ENCODE measurements at places on chromosomes 12 and 14.

DNA sequence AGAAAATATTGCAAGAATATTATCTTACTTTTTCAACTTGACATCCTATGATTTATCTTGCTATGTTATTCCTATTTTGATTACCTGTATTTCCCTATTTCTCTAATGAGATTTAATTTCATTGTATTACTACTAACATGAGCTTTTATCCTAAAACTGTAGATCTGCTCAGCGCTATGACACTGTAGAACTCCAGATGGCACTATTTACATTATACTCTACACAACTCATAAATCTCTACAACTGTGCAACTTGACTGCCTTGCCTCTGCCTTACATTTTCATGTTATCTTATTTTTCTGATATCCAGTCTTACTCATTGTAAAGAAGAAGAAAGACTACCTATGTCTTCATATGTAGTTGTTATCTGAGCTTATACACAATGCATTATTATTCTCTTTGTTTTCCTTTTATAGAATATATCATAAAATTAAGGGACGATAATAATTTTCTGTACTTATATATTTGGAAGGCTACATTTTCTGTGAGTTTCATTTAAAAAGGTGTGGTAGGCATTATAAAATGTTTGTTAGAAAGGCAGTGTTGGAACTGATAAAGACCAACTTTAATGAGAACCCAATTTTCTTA, 24.1 kb downstream of the NUP37 start:
- DNase-seq, result no peak

DNA sequence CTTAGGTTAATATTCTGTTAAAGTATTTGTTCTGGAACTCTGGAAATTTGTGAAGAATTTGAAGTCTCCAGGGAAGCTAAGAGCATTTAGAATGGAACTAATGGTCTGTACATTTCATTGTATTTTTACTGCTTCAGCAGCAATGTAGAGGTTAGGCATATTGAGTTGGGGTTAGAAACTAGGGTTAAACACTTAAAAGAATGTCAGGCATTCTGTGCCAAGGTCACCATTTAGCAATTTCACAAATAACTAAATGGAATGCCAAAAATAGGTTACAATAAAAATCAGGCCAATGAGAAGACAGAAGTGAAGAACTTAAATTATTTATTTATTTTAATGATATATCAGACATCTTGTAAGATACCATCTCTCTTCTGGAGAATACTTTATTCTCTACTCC, 210.8 kb downstream of the C12orf50 start:
- no peak for DNase-seq

GRCh38 chr12:15602051-15602672, 187.0 kb downstream of the EPS8 start:
- DNase-seq, result no peak

DNA sequence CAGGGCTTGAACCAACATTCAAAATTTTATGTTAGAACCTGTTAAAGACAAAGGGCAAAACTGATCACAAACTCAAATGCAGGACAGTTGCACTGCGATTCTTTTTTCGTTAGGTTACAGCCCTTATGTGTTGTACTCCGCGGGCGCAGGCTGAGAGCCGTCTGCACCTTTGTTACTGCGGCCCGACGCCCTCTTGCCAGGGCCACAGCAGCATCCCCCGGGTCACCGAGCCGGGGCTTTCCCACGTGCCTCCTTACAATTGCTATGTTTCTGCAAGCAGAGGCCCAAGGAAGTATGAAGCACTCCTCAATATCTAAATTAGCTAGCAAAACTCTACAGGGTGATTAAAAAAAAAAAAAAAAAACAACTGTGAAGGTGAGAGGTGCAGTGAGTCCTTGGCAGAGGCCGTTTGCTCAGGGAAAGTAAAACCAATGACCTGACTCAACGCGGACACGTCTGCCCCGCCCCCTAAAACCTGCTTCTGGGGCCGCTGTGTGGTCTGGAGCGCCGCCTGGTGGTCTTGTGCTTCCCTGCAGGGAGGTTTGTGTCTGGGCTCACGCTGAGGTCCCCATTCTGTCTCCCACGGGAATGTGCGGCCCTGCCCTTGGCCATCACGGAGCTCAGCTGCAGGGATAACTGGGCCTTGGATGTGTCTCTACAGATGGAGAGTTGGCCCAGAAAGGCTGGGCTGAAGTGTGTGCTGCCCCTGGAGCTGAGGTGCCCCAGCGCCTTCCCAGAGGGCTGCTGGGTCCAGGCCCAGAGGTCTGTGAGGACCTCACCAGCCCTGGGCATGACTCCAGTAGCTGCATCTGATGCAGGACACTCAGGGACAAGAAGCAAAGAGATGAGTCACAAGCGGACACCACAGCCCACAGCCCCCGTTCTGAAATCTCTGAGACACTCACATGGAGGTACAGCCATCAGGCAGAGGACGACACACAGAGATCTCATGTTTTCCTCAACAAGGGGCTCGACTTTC, 418.5 kb downstream of the TMEM121 start:
- DNase-seq, result peak; percentile 69

DNA sequence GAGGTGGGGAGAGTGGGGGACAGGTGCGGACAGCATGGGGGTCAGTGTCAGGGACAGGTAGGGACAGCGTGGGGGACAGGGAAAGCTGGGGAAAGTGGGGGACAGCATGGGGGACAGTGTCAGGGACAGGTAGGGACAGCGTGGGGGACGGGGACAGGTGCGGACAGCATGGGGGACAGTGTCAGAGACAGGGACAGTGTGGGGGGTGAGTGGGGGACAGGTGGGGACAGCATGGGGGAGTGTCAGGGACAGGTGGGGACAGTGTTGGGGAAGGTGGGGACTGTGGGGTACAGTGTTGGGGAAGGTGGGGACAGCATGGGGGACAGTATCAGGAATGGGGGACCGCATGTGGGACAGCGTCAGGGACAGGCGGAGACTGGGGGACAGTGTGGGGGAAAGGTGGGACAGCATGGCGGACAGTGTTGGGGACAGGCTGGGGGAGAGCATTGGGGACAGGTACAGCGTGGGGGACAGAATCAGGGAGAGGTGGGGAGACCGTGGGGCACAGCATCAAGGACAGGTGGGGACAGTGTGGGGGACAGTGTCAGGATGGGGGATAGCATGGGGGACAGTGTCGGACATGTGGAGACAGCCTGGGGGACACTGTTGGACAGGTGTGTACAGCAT, 96.1 kb downstream of the TMEM121 start:
- no peak for DNase-seq
